ENCODE measurements at places on chromosomes 5 and 9. TPM values are rescaled to one million over a fixed set of nuclear protein-coding genes. Genes with fewer than 3 reads are reported as not detected.

ADGRD2 gene
- total RNA-seq: not detected

CCNI2 gene
- 0.12 TPM for total RNA-seq

PCDHA4 gene
- 0.16 TPM for total RNA-seq

DNA sequence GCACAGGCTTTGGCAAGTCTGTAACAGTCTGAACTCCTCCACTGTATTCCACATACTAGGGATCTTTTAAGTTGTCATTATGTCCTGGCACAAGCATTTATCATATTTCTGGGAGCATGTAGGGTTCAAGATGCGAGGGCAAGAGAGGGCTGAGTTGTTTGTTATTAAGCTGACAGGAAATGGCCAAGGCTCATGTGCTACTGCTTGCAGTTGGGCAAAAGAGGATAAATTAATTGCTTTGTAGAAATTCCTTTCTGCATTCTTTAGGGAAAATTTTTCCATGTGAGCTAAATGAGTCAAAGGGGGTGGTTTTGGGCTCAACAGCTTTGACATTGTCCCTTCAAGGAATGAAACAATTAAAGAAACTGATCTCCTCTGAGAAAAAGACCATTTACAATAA, 35.4 kb downstream of the DOCK8 start:
- H3K27ac ChIP-seq: no peak overlapping the region
- no peaks in the 10 kb centered on the region for H3K4me1 ChIP-seq
- no peak for DNase-seq
- H3K4me3 ChIP-seq: no peak overlapping the region
- peaks cover 6% of the 10 kb centered on the region for H3K36me3 ChIP-seq
- H3K27me3 ChIP-seq: no peaks in the 10 kb centered on the region

DNA sequence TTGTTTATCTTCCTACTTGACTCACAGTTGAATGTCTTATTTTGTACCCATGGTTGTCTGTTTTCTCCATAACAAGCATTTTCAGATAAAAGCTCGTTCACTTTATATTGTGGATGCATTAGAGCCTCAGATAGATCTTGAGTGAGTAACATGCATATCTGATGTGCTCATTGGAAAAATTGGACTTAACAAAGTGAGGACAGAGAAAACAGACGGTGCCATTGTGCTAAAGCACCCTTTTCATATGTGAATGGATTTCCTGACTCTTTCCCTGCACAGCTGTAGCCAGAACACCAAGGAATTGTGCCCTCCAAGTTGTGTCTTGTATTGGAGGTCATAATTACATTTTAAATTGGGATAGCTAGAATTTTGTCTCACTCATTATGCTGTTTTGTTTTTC, 325.8 kb upstream of the MEF2C start:
- DNase-seq: no peak
- no peak overlapping the region for H3K27ac ChIP-seq
- no peak overlapping the region for H3K4me3 ChIP-seq
- peaks cover 9% of the 10 kb centered on the region for H3K4me1 ChIP-seq
- no peaks in the 10 kb centered on the region for H3K36me3 ChIP-seq

GRCh38 chr9:108483676-108484075, 372.1 kb downstream of the ACTL7B start:
- no peak overlapping the region for H3K27ac ChIP-seq
- no peaks in the 10 kb centered on the region for H3K36me3 ChIP-seq
- H3K4me1 ChIP-seq: peaks cover 13% of the 10 kb centered on the region
- H3K27me3 ChIP-seq: no peaks in the 10 kb centered on the region
- H3K4me3 ChIP-seq: no peak overlapping the region

DNA sequence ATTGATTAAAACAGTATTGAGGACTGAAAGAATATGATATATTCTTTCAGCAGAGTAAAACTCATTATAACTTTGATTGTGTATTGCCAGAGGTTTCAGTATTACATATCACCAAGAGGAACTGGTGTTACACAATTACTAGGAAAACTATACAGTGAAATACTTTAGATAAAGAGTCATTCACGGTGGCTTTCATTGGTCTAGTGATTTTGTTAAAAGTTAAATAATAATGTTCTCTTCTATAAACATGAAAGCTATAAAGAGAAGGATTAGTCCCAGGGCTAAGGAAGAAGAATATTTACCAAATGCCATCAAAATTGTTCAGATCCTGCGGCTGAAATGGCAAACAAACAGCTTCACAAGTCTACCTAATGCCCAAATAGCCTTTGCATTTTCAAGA, 306.2 kb downstream of the SEMA5A start:
- H3K36me3 ChIP-seq: no peaks in the 10 kb centered on the region
- H3K4me1 ChIP-seq: peaks cover 10% of the 10 kb centered on the region
- H3K27ac ChIP-seq: no peak overlapping the region
- no peaks in the 10 kb centered on the region for H3K27me3 ChIP-seq

DNA sequence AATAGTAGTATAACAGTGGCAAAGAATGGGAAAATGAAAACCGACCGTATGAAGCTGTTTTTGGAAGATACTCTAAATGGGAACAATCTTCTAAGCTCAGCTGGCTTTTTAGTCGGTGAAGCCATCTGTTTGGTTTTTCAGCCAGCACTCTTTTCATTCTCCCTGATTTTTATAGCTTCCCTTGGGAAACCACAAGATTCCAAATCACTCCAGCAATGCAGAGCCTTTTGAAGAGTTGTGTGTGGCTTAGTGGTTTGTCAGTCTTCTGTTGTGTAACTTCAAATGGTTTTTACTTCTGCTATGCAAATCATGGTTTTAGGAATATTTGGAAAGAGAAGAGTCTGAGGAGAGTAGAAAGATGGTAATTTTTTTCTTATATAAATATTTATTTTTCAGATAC, 180.7 kb downstream of the KDM4C start:
- H3K27ac ChIP-seq: no peak overlapping the region
- no peaks in the 10 kb centered on the region for H3K27me3 ChIP-seq
- peaks cover 11% of the 10 kb centered on the region for H3K36me3 ChIP-seq
- peaks cover 10% of the 10 kb centered on the region for H3K4me1 ChIP-seq
- peak; percentile 64 for DNase-seq

All from MCF 10A (cell line).